Stimulated activated naive CD4-positive, alpha-beta T cell (primary cell): ENCODE measurements at places on chromosomes 16 and 17.

- no peak for DNase-seq
Measured at GRCh38 chr17:5439446-5439764, 450 bp upstream of the C1QBP start.

- no peak for DNase-seq
Measured at GRCh38 chr17:61382796-61383688, 16.6 kb upstream of the TBX2 start.

DNA sequence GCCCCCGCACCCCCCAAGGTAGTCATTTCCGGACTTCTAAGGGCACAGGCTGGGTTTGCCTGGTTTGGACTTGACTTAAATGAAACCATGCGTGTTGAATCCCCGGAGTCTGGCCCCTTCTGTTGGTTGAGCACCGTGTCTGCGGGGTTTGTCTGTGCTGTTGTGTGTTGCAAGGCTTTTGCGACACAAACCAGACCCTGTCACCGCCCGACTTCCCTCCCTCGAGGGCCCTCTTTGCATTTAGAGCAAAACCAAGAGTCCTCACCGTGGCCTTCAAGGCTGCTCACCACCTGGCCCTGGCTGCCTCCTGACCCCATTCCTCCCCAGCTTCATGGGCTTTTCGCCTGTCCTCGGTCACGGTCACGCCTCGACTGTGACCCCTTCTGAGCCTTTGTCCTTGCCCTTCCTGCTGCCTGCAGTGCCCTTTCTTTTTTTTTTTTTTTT is 7.4 kb downstream of the CRISPLD2 start:
- DNase-seq = no peak

DNA sequence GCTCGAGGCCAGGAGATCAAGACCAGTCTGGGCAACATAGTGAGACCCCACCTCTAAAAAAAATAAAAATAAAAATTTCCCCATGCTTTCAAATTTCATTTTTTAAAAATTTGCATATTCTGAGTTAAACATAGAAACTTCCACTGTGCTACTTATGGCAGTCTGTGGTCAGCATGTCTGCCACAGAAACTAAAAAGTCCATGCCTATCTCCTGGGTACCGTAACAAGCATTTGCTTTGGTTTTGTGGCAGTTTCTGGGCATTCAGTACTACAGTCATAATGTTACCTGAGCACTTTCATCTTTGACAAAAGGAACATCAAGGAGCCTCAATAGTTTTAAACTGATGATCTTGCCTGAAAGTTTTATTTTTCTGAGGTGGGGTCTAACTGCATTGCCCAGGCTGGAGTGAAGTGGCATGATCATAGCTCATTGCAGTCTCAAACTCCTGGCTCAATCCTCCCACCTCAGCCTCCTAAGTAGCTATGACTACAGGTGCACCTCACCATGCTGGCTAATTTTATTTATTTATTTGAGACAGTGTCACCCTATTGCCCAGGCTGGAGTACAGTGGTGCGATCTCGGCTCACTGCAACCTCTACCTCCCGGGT is 13.2 kb upstream of the ITGA2B start:
- no peak for DNase-seq

DNA sequence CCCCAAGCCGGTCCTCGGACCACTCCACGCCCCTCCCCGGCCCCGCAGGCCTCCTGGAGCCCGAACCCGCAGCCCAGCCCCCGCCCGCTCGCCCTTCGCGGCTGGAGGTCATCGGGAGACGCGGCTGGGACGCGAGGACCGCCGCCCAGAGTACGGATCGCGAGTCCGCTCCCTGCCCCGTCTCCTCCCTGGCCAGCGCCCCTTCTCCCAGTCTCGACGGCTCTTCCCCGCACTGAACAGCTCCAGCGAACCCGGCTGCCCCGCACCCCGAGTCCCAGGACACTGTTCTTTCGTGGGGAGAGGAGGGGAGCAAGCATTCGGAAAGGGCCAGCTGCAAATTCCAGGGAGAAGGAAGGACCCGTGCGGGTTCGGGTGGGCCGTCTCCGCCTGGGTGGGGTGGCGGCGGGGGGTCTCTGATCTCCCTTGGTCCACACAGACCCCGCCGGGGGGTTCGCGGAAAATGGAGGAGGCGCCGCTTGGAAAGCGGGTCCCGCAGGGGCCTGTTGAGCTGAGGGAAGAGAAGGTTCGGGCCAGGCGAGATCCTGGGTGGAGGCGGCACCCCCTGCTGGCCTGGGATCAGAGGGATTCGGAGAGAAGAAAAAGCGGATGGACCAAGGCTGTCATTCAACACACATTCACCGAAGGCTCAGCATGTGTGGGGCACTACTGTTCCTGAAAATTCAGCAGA is 632 bp upstream of the RTN4RL1 start:
- peak; percentile 13 for DNase-seq

GRCh38 chr17:9611557-9611956 is 33.8 kb upstream of the USP43 start:
- DNase-seq = no peak

DNA sequence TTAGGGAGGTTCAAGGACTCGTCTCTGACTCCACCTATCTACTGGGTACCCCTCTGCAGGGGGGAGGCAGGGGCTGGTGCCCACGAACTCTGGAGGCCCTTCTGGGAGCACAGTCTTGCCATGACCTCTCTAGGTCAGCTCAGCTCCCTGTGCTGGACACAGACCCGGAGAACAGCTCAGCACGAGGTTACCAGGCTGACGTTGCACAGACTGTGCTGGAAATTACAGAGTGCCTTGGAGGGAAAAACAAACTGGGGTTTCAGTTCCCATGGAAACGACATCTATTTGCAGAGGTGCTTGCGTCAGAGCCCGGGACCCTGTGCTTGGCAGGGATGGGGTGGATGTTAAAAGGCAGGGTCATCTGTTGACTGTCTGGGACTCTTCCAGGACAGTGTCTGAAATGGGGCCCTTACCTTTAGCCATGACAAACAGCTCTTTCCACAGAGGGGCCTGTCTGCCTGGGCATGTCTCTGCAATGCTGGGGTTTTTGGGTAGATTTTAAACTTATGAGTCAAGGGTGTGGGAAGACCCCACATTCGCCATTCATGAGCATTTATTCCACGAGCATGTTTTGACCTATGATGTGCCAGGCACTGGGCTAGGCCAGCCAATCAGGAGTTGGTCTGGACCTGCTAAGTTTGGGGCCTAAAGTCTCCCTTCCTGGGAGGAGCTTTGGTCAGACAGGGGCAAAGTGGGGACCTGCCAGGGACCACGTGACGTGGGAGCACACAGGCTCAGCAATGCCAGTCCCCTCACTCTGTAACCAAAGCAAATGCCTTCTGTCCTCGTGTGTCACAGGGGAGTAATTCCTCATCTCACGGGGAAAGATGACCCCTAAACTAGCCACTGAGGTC is 22.5 kb downstream of the CCR7 start:
- DNase-seq = no peak

DNA sequence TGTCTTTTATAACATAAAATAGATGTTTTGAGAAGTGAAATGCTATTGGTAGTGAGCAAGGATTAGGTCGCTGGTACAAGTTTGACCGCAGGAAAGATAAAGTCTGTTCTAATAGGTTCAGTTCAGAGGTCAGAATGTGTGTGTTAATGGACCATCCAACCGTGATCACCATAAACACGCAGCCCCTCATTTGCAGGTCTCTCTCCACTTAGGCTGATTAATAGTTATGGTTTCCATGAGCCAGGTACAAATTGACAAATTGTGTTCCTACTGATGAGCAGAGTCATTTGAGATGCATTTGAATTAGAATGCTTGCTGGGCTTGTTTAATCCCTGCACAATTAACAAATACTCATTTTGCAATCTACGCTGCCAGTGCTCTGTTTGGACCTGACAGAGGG is 318.1 kb upstream of the GOT2 start:
- no peak for DNase-seq

DNA sequence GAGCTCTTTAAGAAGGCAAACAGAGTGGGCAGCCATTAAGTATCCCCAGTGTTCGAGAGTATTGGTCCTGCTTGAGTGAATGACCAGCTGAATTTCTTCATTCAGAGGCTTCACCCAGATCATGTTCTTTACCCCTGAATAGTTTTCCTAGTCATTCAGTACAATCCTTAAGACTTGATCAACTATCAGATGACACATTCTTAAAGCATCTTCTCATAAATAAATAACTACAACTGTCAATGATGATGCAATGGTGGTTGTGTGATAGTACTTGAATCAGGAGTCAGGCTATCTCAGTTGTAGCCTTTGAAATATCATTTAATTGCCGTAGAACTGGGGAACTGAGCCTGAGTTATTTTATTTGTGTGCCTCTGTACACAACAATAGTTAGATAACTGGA is 416.8 kb upstream of the CCL2 start:
- no peak for DNase-seq

DNA sequence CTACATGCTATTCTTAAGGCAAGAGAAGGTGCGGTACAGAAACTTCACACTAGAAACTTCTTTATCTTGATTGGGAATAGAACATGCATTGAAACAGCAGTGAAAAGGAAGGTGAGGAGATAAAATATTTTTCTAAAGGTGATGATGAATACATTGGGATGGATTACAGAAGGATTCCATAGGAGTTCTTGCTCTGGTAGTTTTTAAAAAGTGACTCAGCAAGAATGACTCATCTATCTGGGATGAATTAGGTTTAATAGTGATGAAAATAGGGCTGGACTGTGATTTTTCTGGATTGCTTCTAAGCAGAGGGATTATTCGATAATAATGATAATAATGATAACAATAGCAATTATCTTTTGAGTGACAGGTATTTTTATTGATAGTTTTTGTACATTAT is 65.6 kb upstream of the HS3ST4 start:
- DNase-seq = no peak

- no peak for DNase-seq
Measured at GRCh38 chr17:17975436-17975835, 2.8 kb downstream of the DRC3 start.

DNA sequence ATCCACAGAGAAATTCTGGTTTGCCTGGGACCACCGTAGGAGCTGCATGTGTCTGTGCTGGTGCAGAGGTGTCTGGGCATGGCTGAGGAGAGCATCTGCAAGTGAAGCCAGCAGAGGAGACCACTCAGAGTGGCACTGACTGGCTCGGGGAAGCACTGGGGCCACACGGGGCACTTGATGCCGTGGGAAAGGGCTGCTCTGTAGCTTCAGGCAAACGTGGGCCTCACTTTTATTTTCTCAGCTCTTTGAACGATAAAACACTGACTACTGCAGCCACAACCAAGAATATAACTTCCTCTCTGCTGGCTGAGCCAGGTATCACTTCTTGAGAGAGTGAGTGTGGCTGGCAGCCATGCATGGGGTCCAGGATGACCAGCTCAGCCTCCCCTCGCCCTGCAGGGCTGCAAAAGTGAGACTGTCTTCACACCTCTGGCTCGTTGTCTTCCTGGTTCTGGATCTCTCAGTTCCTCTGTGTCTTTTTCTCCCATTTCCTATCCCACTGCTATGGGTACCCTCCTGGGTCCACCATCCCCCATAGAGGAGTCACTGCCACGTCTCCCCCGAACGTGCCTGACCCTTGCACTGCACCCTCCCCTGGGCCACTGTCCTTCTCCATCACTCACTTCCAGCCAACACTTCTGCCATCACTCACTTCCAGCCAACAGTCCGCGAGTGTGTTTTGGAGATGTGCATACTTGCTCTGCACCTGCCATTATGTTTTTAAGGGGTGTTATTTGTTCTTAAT is 201.4 kb upstream of the CHMP6 start:
- peak; percentile 61 for DNase-seq

GRCh38 chr16:2524339-2524938 is 4.3 kb downstream of the AMDHD2 start:
- no peak for DNase-seq

GRCh38 chr17:36591434-36592315 is at the start of gene DHRS11:
TSS of gene DHRS11 (plus strand) at chr17:36591879. CDS start at chr17:36592010, 131 bp downstream.
- peak; percentile 71 for DNase-seq

DNA sequence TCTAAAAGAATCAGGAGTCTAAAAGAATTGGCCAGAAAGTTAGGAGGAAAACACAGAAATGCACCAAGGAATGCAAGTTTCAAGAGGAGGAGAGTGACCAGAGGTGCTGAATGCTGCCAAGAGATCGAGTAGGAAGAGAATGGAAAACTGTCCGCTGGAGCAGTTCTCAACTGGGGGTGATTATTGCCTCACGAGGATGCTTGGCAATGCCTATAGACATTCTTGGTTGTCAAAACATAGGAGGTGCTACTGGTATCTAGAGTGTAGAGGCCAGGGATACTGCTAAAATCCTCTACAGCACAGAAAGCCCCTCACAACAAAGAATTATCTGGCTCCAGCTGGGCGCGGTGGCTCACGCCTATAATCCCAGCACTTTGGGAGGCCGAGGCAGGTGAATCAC is 82.1 kb upstream of the NOL11 start:
- no peak for DNase-seq

DNA sequence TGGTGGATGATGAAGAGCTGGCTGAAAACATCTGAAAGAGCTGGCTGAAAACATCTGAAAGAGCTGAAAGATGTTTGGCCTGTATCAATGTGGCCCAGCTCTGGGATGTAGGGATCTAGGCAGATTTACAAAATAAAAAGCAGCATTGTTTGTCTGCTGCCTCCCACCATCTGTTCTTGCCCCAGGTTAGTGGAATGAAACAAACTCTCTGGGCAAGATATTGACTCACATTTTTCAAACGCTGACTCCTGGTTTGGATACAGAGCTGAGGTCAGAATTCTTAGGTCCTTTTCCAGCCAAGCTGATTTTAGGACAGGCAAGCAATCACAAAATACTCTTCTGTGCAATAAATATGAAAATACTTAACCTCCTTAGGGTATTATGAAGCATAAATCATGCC is 139.0 kb downstream of the STX8 start:
- DNase-seq = no peak

- no peak for DNase-seq
Measured at GRCh38 chr17:17900615-17901520, 64.1 kb upstream of the SREBF1 start.

DNA sequence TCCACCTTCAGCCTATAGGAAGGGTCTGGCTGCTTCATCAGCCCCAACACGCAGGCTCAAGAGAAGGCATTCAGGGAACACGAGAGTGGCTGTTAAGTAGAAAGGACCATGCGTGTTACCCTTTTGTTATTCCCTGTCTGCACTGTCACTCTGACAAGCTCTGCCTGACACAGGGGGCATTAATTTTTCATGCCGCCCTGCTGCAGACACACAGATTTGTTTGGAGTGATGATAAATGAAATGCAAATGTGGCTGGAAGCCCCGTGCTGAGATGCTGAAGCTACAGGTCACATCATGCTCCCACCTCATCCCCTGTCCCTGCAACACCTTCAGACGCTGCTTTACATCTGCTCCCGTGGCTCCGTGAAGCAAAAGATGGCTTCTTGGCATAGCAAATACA is 97.7 kb downstream of the USP31 start:
- DNase-seq = no peak

DNA sequence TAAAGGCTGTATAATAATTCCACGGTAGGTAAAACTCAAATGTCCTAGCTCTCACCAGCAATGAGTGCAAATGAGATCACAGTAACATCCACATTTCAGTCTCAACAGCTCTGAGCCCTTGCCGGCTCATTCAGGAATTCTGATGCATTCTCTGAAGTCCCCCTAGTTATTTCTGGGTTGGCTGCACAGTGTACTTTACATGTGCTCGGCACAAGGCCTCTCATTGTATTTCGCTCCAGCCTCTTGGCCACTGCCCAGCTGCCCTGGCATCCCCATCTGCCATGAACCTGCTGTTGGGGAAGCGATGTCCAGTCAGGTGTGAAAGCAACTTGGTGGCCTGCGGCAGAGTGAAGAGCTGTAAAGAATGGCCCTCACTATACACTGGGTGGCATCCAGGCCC is 14.3 kb downstream of the PRCD start:
- no peak for DNase-seq
